ENCODE measurements at places on chromosomes 1 and 21. TPM values are rescaled to one million over a fixed set of nuclear protein-coding genes. Genes with fewer than 3 reads are reported as not detected.
A peak's percentile ranks its signal among the peaks of the same experiment; 100 is the strongest.

- H3K27ac ChIP-seq, result peak overlapping the region; percentile 80
- H3K27me3 ChIP-seq, result no peaks in the 10 kb centered on the region
- H3K36me3 ChIP-seq, result no peaks in the 10 kb centered on the region
- no peak for DNase-seq
- H3K4me3 ChIP-seq, result no peak overlapping the region
Observed at GRCh38 chr1:183956559-183957188, 80.9 kb downstream of the COLGALT2 start.

- no peak overlapping the region for H3K27ac ChIP-seq
- no peaks in the 10 kb centered on the region for H3K4me1 ChIP-seq
- no peak for DNase-seq
- H3K36me3 ChIP-seq, result no peaks in the 10 kb centered on the region
- no peak overlapping the region for H3K4me3 ChIP-seq
- no peaks in the 10 kb centered on the region for H3K27me3 ChIP-seq
Observed at GRCh38 chr21:20459838-20460237, 538.4 kb upstream of the NCAM2 start.

VHLL gene
- total RNA-seq, result not detected

GRCh38 chr1:108208724-108209446 is 8.7 kb upstream of the SLC25A24 start:
- H3K27ac ChIP-seq, result no peak overlapping the region
- no peak overlapping the region for H3K4me3 ChIP-seq
- H3K27me3 ChIP-seq, result peaks cover 49% of the 10 kb centered on the region
- H3K4me1 ChIP-seq, result no peaks in the 10 kb centered on the region

F3 gene
- total RNA-seq, result 50.8 TPM

DNA sequence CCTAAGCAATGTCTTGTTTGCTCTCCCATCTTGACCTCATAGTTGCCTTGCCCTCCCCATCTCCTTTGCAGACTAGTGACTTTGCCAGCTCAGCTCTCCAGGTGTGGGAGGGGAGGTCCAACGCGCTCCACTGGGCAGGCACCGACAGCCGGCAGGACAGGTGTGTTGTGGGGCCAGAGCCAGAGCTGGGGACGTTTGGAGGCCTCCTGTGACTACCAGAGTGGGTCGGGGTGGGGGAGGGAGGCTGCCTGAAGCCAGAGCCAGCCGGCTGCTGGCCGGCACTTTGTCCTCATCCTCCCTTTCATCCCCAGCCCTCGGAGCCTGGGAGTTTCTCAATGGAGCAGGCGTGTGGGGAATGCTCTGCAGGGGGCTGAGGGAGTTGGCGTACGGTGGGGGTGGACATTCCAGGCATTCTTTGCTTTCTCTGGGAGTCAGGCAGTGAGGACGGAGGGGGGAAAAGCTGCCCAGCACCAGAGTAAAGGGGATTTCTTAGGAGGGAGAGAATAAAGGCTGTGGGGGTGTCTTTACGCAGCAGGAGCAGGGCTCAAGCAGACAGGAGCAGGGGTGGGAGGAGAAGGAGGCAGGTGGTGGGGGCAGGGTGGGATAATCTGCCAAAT is 20.2 kb downstream of the NUAK2 start:
- no peak overlapping the region for H3K27ac ChIP-seq
- H3K4me1 ChIP-seq, result peaks cover 6% of the 10 kb centered on the region
- no peaks in the 10 kb centered on the region for H3K27me3 ChIP-seq
- DNase-seq, result no peak

- H3K4me3 ChIP-seq, result peak overlapping the region; percentile 18
- H3K36me3 ChIP-seq, result no peaks in the 10 kb centered on the region
- H3K27ac ChIP-seq, result no peak overlapping the region
- H3K27me3 ChIP-seq, result peaks cover 59% of the 10 kb centered on the region
- peaks cover 35% of the 10 kb centered on the region for H3K4me1 ChIP-seq
Observed at GRCh38 chr1:14929547-14930246, 223.8 kb upstream of the TMEM51 start.

ESPN gene
- 0.41 TPM for total RNA-seq

All from left ventricle myocardium inferior (tissue), 1 donor.